Type B pancreatic cell (in vitro differentiated cells): ENCODE measurements at places on chromosomes 4 and X. TPM values are rescaled to one million over a fixed set of nuclear protein-coding genes. Genes with fewer than 3 reads are reported as not detected.

- H3K4me3 ChIP-seq = no peak overlapping the region
- peaks cover 17% of the 10 kb centered on the region for H3K27me3 ChIP-seq
- no peak for DNase-seq
- no peaks in the 10 kb centered on the region for H3K36me3 ChIP-seq
- no peaks in the 10 kb centered on the region for H3K4me1 ChIP-seq
Measured at GRCh38 chr4:44848466-44848865, 122.1 kb upstream of the GNPDA2 start.

GRCh38 chrX:72038016-72038415, 93.7 kb downstream of the RTL5 start:
- no peak for DNase-seq
- H3K4me1 ChIP-seq = peaks cover 11% of the 10 kb centered on the region
- no peaks in the 10 kb centered on the region for H3K36me3 ChIP-seq
- no peak overlapping the region for H3K27ac ChIP-seq
- no peaks in the 10 kb centered on the region for H3K27me3 ChIP-seq
- H3K4me3 ChIP-seq = no peak overlapping the region

CHST7 gene
- 1.2 and 3.8 TPM in 2 replicates for total RNA-seq

DNA sequence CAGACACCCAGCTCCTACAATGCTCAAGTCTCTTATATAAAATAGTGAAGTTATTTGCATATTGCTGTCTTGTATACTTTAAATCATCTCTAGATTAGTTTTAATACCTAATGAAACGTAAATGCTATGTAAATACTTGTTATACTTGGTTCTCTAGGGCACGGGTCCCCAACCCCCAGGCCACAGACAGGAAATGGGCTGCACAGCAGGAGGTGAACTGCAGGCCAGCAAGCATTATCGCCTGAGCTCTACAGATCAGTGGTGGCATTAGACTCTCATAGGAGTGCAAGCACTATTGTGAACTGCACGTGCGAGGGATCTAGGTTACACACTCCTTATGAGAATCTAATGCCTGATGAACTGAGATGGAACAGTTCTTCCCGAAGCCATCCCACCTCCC, 395.9 kb upstream of the EMCN start:
- no peaks in the 10 kb centered on the region for H3K36me3 ChIP-seq
- no peak overlapping the region for H3K4me3 ChIP-seq
- no peaks in the 10 kb centered on the region for H3K4me1 ChIP-seq
- no peak for DNase-seq

DNA sequence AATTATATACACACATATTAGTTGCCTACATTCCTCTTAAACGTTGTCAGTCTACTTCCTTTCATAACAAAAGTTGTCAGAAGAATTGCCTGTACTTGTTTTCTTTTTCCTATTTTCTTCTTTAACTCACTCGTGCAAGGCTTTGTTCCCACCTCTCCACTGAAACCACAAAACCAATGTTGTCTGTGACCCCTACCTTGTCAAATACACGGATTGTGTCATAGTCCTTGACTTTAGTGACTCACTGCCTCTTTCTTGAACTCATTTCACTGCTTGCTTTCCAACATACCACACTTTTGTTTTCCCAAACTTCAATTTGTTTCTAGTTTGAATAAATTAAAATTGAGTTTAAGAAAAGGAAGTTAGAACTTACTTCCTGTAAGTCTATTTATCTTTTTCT, 283.9 kb upstream of the AGA start:
- H3K27me3 ChIP-seq = no peaks in the 10 kb centered on the region
- no peak overlapping the region for H3K4me3 ChIP-seq
- no peak for DNase-seq
- H3K4me1 ChIP-seq = no peaks in the 10 kb centered on the region
- H3K27ac ChIP-seq = no peak overlapping the region

PROM1 gene
- 12.9 and 30.3 TPM in 2 replicates for total RNA-seq

GRCh38 chr4:52600275-52600674, 58.8 kb downstream of the USP46 start:
- DNase-seq = no peak
- no peak overlapping the region for H3K4me3 ChIP-seq
- no peak overlapping the region for H3K27ac ChIP-seq
- H3K27me3 ChIP-seq = no peaks in the 10 kb centered on the region
- H3K4me1 ChIP-seq = peaks cover 10% of the 10 kb centered on the region
- peaks cover 59% of the 10 kb centered on the region for H3K36me3 ChIP-seq

PLCXD1 gene
- total RNA-seq = 47.5 and 54.8 TPM in 2 replicates

- H3K27ac ChIP-seq = peak overlapping the region; percentile 76
- no peak overlapping the region for H3K4me3 ChIP-seq
- H3K4me1 ChIP-seq = peaks cover 49% of the 10 kb centered on the region
- no peak for DNase-seq
- H3K27me3 ChIP-seq = no peaks in the 10 kb centered on the region
Measured at GRCh38 chr4:159174645-159175084, 71.8 kb downstream of the RAPGEF2 start.

DNA sequence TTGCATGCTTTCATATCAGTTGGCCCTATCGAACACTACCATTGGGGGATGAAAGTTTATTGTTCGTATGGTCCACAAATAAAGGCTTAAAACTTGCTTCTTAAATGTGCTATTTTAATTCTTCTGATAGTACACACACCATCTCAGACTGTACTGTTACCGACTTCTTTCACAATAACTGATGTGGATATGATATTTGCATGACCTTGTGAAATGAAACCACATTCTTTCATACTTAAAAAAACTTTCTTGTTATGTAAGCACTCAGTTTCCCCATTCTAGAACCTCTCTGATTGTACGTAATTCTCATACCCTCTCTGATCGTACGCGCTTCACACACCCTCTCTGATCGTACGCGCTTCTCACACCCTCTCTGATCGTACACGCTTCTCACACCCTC, 12.0 kb upstream of the WDR19 start:
- peaks cover 6% of the 10 kb centered on the region for H3K27me3 ChIP-seq
- no peaks in the 10 kb centered on the region for H3K4me1 ChIP-seq
- no peaks in the 10 kb centered on the region for H3K36me3 ChIP-seq
- H3K4me3 ChIP-seq = no peak overlapping the region
- no peak overlapping the region for H3K27ac ChIP-seq

DNA sequence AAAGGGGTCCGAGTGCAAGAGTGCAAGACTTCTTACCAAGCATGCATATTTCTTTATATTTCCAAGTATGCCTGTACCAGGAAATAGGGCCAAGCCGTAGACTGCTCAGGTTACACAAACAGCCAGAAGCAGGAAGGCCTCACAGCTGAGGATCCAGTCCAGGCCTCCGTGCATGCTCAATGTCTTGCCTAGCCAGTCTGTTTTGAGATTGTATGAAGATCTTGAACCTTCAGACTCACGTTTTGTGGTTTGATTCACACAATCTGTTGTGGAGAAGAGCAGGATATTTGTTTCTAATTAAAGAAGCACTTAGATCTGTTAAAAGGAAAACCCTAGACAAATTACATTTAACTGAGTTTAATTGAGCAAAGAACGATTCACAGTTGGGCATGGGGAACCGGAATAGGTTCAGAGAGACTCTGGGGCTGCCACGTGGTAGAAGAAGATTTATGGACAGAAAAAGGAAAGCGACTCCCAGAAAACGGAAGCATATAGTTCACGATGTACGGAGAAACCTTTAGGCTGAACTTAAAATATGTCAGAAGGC, 1.2 kb downstream of the MGST2 start:
- peak overlapping the region; percentile 90 for H3K4me3 ChIP-seq
- peak overlapping the region; percentile 92 for H3K27ac ChIP-seq
- H3K4me1 ChIP-seq = peaks cover 43% of the 10 kb centered on the region
- peaks cover 12% of the 10 kb centered on the region for H3K36me3 ChIP-seq

GRCh38 chr4:181752516-181752915, 490.7 kb upstream of the TENM3 start:
- H3K4me3 ChIP-seq = no peak overlapping the region
- DNase-seq = no peak
- H3K4me1 ChIP-seq = peaks cover 12% of the 10 kb centered on the region
- H3K27ac ChIP-seq = no peak overlapping the region
- peaks cover 16% of the 10 kb centered on the region for H3K27me3 ChIP-seq

GRCh38 chr4:89599026-89599425, 237.9 kb downstream of the SNCA start:
- no peak for DNase-seq
- no peaks in the 10 kb centered on the region for H3K4me1 ChIP-seq
- no peak overlapping the region for H3K27ac ChIP-seq
- no peaks in the 10 kb centered on the region for H3K36me3 ChIP-seq
- peaks cover 3% of the 10 kb centered on the region for H3K27me3 ChIP-seq
- no peak overlapping the region for H3K4me3 ChIP-seq

DNA sequence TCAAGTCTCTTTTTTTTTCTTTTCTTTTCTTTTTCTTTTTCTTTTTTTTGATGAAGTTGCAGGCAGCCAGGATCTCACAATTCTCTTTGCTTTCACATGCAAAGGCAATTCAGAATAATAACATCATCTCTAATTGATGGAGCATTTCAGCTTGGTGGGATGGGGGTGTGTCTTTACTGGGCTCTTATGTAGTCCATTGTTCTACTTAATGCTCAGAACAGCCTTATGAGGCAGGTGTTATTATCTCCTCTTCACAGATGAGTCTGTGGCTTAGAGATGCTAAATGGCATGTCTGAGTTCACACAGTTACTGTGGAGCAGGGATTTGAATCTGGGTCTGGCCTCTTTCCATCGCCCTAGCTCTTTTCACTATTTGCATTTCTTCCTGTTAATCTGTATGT, 70.2 kb downstream of the TRPC5 start:
- H3K27ac ChIP-seq = no peak overlapping the region
- no peaks in the 10 kb centered on the region for H3K36me3 ChIP-seq
- no peaks in the 10 kb centered on the region for H3K4me1 ChIP-seq
- H3K27me3 ChIP-seq = peaks cover 3% of the 10 kb centered on the region
- no peak for DNase-seq

GRCh38 chr4:140851032-140851636, 94.9 kb upstream of the TBC1D9 start:
- no peak overlapping the region for H3K4me3 ChIP-seq
- no peaks in the 10 kb centered on the region for H3K36me3 ChIP-seq
- peaks cover 4% of the 10 kb centered on the region for H3K4me1 ChIP-seq
- H3K27ac ChIP-seq = no peak overlapping the region

SRPX2 gene
- 7.7 and 13.6 TPM in 2 replicates for total RNA-seq

DNA sequence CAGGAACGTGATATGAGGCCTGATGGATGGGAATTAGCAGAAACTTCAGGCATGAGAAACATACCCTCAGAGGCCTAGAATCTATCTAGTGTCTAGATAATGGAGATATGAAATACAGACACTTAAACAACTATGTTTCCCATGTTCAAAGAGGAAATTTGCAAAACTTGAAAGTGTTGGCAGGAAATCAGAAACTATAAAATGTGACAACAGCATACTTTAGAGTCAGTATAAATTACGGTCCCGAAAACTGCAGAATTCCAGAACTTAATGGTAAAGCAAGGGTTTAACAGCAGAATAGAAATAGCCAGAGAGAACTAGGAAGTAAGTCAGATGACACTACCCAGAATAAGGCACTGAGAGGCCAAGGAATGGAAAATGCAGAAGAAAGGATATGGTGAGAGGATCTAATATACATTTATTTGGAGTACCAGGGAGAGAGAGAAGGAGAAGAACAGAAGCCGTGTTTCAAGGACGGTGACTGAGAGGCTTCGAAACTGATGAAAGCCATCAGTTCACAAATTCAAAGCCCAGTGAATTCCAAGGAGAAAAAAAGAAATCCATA, 7.4 kb downstream of the HTT-AS start:
- H3K27ac ChIP-seq = no peak overlapping the region
- H3K4me1 ChIP-seq = no peaks in the 10 kb centered on the region
- H3K27me3 ChIP-seq = peaks cover 8% of the 10 kb centered on the region
- H3K4me3 ChIP-seq = no peak overlapping the region

DNA sequence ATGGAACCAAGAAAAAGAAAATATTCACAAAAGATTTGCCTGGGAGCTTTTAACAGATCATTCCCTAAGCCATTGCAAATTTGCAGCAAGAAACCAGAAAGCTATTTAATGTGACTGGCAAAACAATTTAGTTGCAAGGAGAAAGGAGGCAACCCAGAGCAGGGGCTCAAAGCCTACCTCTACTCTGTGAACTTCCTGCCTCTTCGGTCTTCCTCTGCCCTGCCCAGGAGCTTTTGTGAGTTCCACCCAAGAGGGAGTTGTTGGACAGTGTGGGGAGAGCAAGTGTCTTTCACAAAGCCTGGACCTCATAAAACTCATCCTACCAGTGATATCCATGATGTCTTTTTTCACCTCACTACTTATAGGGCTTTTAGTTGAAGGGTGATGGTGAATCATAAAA, 107.4 kb downstream of the AFF1 start:
- no peak overlapping the region for H3K4me3 ChIP-seq
- peaks cover 36% of the 10 kb centered on the region for H3K4me1 ChIP-seq
- no peak for DNase-seq

DCHS2 gene
- 0.76 and 1.8 TPM in 2 replicates for total RNA-seq

GRCh38 chrX:102959471-102959870, 22.4 kb downstream of the RAB40AL start:
- no peaks in the 10 kb centered on the region for H3K36me3 ChIP-seq
- H3K4me1 ChIP-seq = no peaks in the 10 kb centered on the region
- no peak overlapping the region for H3K27ac ChIP-seq
- no peak overlapping the region for H3K4me3 ChIP-seq
- DNase-seq = no peak

TLR3 gene
- total RNA-seq = 8.8 and 22.6 TPM in 2 replicates
